ENCODE measurements at places on chromosomes 13 and 19.

- DNase-seq: no peak
Observed at GRCh38 chr13:75452564-75452963, 29.4 kb downstream of the TBC1D4 start.

DNA sequence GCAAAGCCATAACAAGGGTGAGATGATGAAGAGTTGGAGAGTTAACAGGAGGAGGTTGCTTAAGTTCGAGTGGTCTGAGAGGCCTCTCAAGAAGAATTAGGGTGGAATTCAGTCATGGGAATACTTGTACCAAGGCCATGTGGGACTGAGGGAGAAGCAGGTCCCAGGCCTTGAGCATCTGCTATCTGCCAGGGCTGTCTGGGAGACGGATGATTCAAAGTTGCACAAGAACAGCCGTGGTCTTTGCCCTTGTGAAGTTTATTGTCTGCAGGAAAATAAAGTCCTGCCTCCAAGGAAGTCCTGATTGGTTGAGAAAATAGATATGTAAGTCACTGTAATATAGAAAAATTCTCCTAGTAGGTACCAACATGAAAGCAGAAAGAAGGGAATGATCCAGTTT, 178.8 kb upstream of the RFC3 start:
- no peak for DNase-seq

GRCh38 chr19:42619271-42619670, 24.5 kb upstream of the CEACAM8 start:
- no peak for DNase-seq

GRCh38 chr13:25135896-25136295, 36.2 kb downstream of the AMER2 start:
- no peak for DNase-seq

DNA sequence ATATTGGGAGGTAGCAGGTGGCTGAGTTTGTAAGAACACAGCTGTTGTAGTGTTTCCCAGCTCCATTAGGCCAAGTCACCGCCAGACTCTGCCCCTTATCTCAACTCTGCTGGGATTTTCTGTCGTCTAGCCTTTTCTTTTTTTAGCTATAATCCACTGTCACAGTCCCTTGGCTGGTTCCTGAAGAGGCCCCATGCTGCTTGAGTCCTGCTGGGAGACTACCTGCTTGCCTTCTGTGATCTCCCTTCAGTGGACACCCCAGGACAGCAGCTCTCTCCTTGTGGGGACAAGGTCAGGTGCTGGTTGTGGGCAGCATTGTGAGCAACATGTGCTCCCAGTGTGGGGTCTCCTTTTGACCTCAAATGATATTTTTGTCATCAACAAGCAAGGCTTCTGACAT, 195.0 kb upstream of the ATXN8OS start:
- no peak for DNase-seq

DNA sequence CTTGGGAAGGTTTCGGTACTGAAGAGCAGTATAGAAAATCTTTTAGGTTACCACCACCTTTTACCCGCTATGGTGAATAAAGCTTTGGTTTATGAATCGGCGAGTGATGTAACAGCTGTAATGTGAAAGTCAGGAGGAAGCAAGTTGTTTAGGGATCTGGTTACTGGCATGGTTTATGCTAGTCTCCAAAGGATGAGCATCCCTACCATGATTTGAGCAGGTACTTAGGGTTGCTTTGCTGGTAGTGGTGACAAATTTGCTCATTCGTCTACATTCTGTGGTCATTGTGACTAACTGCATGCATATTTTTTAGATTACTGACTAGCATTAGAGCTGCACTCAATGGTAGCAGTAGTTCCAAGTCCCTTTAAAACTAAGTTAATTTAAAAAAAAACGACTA, 104.1 kb downstream of the FRY start:
- no peak for DNase-seq

GRCh38 chr13:43518833-43519232, 267.9 kb downstream of the ENOX1 start:
- DNase-seq: no peak

DNA sequence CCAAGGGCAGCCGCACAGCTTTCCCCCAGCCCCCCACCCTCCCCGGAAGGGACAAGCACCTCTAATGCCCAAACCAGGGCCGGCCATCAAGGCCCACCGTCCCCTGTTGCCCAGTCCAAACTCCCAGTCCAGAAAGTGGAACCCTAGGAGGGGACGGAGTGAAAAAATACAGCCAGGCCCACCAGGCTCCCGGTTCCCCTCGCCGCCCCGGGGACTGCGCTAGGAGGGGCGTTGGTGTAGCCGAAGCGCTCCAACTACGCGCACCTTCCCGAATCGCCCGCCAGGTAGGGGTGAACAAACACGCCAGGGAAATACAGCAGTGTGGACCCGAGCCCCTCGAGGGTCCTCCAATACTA, 1.3 kb downstream of the KLF16 start:
- no peak for DNase-seq

GRCh38 chr19:6693056-6693471, 23.1 kb upstream of the TNFSF14 start:
- DNase-seq: no peak

GRCh38 chr13:75770592-75771011, 134.5 kb downstream of the LMO7 start:
- no peak for DNase-seq

DNA sequence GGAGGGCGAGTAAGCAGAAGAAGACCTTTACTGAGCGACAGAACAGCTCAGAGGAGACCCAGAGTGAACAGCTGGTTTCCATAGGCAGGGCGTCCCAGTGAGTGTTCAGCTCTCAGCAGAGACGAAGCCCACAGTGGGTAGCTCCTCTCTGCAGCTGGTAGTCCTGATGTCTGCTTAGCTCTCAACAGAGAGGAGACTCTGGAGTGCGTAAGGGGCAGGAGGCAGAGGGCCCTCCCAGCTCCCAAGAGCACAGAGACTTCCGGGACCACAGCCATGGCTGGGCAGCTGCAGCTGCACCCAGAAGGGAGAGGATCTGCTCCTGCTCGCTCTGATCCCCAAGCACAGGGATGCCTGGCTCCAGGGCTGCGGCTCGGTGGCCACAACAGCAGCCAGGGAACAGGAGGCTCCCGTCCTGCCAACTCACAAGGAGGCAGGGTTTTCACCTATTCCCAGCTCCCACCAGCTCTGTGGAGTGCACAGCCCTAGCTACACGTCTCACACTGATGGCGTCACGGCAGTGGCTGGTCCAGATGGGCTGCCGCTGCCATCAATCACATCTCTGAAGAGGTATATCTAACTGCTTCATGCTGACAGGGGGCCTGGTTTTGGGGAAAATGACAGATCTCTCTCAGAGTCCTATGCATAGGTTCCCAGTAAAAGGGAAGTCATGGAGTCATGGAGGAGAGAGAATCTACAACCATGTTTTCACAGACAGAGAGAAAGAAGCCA, 2660.1 kb upstream of the PCDH20 start:
- peak; percentile 39 for DNase-seq

DNA sequence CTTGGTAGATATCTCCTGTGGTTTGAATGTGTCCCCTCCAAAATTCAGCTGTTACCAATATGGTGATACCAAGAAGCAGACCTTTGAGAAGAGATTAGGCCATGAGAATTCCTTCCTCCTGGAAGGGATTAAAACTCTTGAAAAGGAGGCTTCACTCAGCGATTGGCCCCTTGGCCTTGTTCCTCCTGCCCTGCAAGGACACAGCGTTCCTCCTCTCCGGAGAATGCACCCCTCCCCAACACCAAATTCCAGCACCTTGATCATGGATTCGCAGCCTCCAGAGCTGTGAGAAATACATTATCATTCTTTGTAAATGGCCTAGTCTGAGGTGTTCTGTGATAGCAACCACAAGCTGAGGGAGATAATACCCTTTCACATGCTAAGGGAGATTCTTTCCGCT, 34.5 kb upstream of the ARHGEF7 start:
- DNase-seq: no peak

DNA sequence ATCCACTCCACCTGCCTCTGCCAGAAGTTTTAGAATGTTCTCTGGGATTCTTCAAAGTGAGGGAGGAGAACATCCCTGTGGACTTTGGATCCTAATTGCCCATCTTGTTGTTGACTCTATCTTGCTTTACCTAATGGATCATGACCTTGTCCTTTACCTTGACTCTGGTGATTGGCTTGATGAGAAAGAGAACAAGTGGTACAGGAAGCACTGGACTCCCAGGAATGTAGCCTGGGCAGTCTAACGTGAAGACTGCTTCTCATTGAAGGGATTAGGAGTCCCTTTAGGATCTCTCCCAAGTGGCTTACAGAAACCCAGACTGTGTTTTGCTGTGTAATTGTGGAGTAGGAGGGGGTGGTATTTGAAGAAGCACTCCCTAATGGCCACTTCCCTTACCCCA, 63.9 kb downstream of the SLC10A2 start:
- DNase-seq: no peak

DNA sequence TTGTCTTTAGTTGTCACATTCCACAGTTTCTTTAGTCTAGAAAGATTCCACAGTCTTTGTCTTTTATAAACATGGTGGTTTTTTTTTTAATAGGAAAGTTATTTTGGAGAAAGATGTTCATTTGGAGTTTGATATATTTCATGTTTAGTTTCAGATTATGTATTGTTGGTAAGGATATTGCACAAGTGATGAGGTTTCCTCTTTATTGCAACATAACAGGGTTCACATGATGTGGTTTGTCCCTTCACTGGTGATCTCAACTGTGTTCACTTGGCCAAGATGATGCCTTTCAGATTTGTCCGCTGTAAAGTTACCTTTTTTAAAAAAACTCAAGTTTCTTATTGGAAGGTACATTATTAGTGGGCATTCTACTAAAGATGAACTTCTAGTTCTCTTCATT, 3.2 kb downstream of the ZNF230 start:
- no peak for DNase-seq

DNA sequence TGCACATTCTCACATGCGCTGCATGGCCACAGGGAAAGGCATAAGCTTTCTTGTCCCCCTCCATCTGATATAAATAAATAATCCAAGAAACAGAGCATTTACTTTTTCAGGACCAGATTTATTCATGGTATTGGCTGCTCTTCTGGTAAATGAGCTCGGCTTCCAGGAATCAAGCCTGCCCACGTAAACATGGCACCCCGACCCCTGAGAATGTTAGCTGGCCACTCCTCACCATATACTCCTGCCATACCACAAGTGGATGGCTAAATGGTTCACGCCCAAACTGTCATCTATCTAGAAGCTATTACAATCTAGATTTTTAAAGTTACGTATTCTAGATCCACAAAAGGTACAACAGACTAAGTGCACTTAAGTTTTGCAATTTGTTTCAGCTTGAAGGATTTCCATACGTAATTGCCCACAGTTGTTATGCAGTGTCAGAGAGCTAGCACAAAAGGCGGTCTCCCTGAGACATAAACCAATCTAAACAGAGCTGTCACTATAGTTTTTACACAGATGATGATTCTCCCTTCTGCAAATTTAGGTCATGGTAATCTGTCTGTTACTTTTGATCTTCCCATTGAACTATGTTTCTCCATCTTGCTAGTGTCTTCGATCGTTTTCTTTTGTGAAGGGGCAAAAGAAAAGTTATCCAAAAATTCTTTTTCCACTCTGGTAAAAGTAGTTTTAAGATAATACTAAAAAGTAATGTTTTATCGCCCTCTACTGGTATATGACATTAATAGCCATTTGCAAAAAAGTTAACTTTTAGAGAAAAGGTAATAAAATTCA, 16.2 kb upstream of the FOXO1 start:
- no peak for DNase-seq

GRCh38 chr19:16397791-16398529, 73.3 kb downstream of the KLF2 start:
- DNase-seq: no peak

- DNase-seq: no peak
Observed at GRCh38 chr13:70964124-70964523, 855.9 kb upstream of the KLHL1 start.

- no peak for DNase-seq
Observed at GRCh38 chr13:95571941-95572340, 19.4 kb downstream of the CLDN10 start.

DNA sequence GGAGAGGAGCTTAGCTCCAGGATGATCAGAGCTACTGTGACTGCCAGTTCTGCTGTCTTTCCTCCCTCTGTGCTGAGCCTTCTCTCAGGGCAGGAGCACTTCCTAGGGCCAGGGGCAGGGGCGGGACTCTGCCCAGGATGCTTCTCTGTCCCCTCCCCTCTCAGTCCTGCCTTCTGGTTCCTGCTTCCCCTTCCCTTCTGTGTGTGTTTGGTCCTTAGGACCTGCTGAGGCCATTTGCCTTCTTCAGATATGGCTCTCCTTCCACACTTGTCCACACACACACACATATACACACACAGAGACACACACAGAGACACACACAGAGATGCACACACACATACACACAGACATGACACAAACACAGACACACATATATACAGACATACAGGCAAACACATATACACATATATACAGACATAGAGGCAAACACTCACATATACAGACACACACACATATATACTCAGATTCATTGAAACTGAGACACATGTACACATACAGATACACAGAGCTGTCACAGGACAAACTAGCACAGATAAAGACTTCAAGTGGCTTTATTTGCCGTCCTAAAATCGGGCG, 22.0 kb upstream of the CD177 start:
- no peak for DNase-seq

GRCh38 chr13:21176982-21177284, 475 bp downstream of the MRPL57 start:
- no peak for DNase-seq

- DNase-seq: no peak
Observed at GRCh38 chr19:11880598-11880997, 7.0 kb upstream of the ZNF69 start.

DNA sequence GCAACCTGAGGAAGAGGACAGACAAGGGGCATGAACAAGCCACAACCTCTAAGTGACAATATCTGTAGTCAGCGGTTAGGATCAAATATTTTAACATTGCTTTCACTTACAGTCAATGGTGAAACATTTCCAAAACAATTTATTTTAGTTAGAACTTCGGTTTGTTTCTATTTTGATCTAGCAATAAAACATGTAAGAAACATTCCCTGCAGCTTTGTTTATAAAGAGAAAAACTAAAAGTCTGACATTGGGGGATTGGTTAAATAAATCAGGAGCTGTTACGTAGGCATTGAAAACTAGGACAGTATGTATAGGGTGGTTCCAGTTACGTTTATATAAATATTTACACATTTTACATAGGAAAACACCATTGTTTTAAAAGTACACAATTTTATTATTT, 3.4 kb downstream of the URI1 start:
- no peak for DNase-seq

DNA sequence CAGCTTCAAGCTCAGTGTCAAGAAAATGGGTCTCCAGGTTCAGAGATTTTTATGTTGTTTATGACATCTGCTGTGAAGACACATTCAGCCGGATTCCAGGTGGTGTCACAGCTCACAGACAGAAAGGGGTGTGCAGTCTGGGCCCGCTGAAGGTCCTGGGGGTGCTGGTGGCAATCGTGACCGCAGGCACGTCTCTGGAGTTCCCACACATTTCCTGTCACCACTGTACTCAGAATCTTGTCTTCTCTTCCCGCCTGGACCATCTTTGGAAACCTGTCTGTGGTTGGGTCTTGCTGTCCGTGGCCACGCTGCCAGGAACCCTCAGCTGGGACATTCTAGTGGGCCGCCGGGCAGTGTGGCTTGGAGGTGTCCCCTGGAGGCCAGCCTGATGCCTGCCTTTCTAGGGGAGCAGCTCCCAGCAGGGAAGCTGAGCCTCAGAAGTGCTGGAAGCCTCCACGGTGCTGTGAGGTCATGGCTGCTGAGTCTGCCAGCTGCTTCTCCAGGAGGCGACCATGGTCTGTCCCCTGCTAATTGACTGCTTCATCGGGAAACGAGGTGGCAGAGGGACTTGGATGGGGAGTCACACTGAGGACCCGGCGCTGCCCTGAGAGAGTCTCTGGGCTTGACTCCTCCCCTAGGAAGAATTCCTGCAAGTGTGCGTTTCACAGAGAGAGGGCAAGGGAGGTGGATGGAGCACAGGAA, 3.7 kb downstream of the TEX29 start:
- DNase-seq: no peak
